ENCODE measurements at places on chromosomes 4 and X.

GRCh38 chr4:110417136-110417535 lies 58.8 kb upstream of the ENPEP start:
- H3K4me1 ChIP-seq = peaks cover 16% of the 10 kb centered on the region
- H3K27ac ChIP-seq = no peak overlapping the region
- no peak for DNase-seq
- no peaks in the 10 kb centered on the region for H3K36me3 ChIP-seq
- no peak overlapping the region for H3K4me3 ChIP-seq

DNA sequence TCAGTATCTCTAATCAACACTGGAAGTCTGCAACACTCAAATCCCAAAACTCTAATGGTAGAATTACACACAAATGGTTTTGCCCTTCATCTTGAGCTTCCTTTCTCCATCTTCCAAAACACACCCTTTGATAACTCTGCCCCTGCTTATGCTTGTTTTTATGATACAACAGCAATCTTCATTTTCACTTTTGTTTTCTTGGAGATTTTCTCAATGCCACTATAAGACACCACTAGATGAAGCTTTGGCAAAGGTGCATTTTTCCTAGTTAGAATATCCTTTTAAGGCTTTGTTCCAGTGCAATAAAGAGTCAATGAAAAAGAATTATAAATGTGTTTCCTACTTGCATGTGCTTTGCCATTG lies 472.4 kb upstream of the NWD2 start:
- H3K4me1 ChIP-seq = no peaks in the 10 kb centered on the region
- H3K27ac ChIP-seq = no peak overlapping the region
- H3K27me3 ChIP-seq = no peaks in the 10 kb centered on the region
- DNase-seq = no peak
- H3K36me3 ChIP-seq = no peaks in the 10 kb centered on the region
- no peak overlapping the region for H3K4me3 ChIP-seq

DNA sequence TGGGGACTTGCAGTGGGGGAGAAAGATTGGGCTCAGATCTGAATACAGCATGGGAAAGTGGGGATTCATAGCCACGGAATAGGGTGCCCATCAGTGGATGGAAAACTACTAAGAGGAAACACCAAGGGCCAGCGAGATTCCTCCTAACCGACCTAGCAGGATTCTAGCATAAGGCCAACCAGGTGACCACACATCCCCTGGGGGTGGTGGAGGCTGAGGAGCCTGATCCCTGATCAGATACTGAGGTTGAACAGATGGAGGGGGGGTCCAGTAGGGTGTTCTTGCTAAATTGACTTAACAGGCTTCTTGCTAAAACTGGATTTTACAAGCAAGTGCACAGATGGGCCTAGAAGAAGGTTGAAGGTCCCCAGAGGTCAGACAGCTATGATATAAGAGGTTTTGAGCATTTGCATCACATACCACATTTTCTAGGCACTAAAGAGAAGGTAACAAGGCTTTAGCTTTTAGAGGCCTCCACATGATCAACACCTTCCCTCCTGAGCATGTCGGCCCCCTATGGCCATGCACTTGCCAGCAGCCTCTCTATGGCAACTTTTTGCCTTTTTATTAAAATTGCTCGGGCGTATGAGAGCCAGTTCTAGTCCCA lies 69.1 kb upstream of the PUDP start:
- H3K27me3 ChIP-seq = no peaks in the 10 kb centered on the region
- DNase-seq = no peak
- no peaks in the 10 kb centered on the region for H3K36me3 ChIP-seq
- H3K4me3 ChIP-seq = no peak overlapping the region
- H3K27ac ChIP-seq = no peak overlapping the region

- no peaks in the 10 kb centered on the region for H3K36me3 ChIP-seq
- H3K4me1 ChIP-seq = no peaks in the 10 kb centered on the region
- no peak overlapping the region for H3K4me3 ChIP-seq
Observed at GRCh38 chrX:6465756-6466155, 69.2 kb downstream of the VCX3A start.

- H3K4me1 ChIP-seq = peaks cover 3% of the 10 kb centered on the region
- no peak overlapping the region for H3K4me3 ChIP-seq
- no peak overlapping the region for H3K27ac ChIP-seq
- H3K27me3 ChIP-seq = peaks cover 15% of the 10 kb centered on the region
Observed at GRCh38 chr4:8916351-8916885, 44.8 kb upstream of the HMX1 start.

DNA sequence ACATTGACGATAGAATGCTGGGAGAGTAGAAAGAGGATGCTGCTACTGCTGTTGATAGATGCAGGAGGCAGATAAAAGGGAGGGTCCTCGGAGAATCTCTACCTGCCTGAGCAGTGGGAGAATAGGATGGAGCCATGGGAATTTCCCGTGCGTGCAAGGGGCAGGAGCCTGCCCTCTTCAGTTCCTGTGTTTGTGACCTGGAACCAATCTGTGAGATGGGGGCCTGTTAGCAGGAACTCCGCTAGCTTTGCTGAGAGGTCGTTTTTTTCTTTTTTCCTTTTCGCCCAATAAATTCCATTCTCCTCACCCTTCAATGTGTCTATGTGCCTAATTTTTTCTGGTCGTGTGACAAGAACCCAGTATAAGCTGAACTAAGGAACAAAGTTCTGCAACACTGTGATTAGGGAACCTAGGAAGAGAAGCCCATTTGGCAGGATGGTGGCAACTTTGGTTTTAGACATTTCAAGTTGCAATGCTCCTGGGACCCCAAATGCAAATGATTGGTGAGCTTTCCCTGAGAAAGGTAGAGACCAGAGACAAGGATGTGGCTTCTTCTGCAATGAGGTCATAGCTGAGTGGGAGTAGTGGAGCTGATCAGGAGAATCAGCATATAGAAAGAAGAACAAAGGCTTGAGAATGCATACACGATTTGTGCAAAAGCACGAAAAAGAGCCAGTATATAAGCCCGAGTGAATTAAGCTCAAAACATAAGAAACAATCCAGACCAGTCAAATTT lies 23.9 kb downstream of the SLC39A8 start:
- H3K4me1 ChIP-seq = no peaks in the 10 kb centered on the region
- H3K36me3 ChIP-seq = no peaks in the 10 kb centered on the region

DNA sequence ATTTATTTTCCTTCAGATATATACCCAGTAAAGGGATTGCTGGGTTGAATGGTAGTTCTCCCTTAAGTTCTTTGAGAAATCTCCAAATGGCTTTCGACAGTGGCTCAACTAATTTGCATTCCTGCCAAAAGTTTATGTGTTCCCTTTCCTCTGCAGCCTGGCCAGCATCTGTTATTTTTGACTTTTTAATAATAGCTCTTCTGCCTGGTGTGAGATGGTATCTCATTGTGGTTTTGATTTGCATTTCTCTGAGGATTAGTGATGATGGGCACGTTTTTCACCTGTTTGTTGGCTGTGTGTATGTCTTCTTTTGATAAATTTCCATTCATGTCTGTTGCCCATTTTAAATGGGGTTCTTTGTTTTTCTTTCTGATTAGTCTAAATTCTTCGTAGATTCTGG lies 375.2 kb downstream of the UBE2NL start:
- H3K27ac ChIP-seq = no peak overlapping the region
- H3K4me1 ChIP-seq = no peaks in the 10 kb centered on the region
- H3K4me3 ChIP-seq = no peak overlapping the region
- no peaks in the 10 kb centered on the region for H3K36me3 ChIP-seq

GRCh38 chrX:153520287-153520917 lies 3.0 kb downstream of the ATP2B3 start:
- H3K36me3 ChIP-seq = no peaks in the 10 kb centered on the region
- no peak for DNase-seq
- no peak overlapping the region for H3K4me3 ChIP-seq
- peaks cover 12% of the 10 kb centered on the region for H3K4me1 ChIP-seq

- no peak overlapping the region for H3K4me3 ChIP-seq
- peak; percentile 53 for DNase-seq
- H3K4me1 ChIP-seq = peaks cover 15% of the 10 kb centered on the region
- H3K36me3 ChIP-seq = no peaks in the 10 kb centered on the region
Observed at GRCh38 chr4:152949930-152950329, 13.8 kb downstream of the FHDC1 start.

- no peak overlapping the region for H3K4me3 ChIP-seq
- peak; percentile 82 for DNase-seq
- peaks cover 2% of the 10 kb centered on the region for H3K27me3 ChIP-seq
- no peaks in the 10 kb centered on the region for H3K4me1 ChIP-seq
- H3K27ac ChIP-seq = no peak overlapping the region
Observed at GRCh38 chrX:104749951-104750610, 184.1 kb downstream of the IL1RAPL2 start.

GRCh38 chr4:85233516-85233915 lies 241.4 kb upstream of the ARHGAP24 start:
- H3K4me3 ChIP-seq = no peak overlapping the region
- no peak for DNase-seq
- H3K4me1 ChIP-seq = no peaks in the 10 kb centered on the region
- H3K36me3 ChIP-seq = no peaks in the 10 kb centered on the region

DNA sequence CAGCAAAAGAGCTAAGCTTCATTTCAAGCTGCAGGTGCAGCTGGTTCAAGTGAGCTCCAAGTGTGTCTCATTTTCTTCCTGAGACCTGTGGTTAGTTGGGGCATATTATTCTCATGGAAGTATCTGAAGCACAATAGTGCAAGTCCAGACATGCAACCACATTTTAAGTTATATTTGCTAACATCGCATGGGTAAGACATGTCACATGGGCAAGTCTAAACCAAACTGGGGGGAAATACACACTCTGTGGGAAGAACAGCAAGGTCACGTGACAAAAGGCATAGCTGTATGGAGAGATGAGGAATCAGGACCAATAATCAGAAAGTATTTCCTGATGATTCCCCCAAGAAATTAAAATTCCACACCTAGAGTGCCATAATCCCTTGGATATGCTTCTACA lies 94.9 kb upstream of the NDP start:
- H3K4me1 ChIP-seq = no peaks in the 10 kb centered on the region
- H3K36me3 ChIP-seq = no peaks in the 10 kb centered on the region
- no peak overlapping the region for H3K4me3 ChIP-seq
- no peak for DNase-seq
- no peak overlapping the region for H3K27ac ChIP-seq

GRCh38 chr4:109389369-109390114 lies 44.1 kb upstream of the SEC24B start:
- peaks cover 23% of the 10 kb centered on the region for H3K4me1 ChIP-seq
- H3K36me3 ChIP-seq = no peaks in the 10 kb centered on the region
- peak; percentile 85 for DNase-seq

DNA sequence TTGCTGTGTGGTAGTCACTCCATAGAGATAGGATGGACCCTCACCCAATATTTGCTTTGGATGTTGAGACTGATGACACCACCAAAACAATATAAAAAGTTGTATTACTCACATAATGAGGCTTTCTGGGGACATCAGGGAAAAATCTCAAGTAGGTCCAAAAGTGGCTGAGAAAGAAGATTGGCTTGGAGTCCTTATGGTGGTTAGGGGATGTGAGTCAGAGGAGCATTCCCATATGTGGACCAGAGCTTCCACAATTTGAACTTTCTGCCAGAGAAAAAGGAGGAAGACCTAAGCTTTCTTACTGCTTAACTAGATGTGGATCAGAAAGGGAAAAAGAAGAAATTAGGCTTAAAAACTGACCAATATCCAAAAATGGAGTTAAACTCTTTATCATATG lies 460.5 kb downstream of the SH3BGRL start:
- no peaks in the 10 kb centered on the region for H3K36me3 ChIP-seq
- no peak overlapping the region for H3K4me3 ChIP-seq
- DNase-seq = no peak
- H3K4me1 ChIP-seq = no peaks in the 10 kb centered on the region
- H3K27me3 ChIP-seq = no peaks in the 10 kb centered on the region

GRCh38 chrX:67604979-67605703 lies 61.3 kb downstream of the AR start:
- H3K27me3 ChIP-seq = peaks cover 3% of the 10 kb centered on the region
- DNase-seq = peak; percentile 17
- H3K36me3 ChIP-seq = no peaks in the 10 kb centered on the region
- H3K27ac ChIP-seq = no peak overlapping the region
- H3K4me1 ChIP-seq = peaks cover 4% of the 10 kb centered on the region
- H3K4me3 ChIP-seq = no peak overlapping the region

GRCh38 chrX:39682778-39683177 lies 415.0 kb downstream of the BCOR start:
- no peaks in the 10 kb centered on the region for H3K36me3 ChIP-seq
- DNase-seq = no peak
- no peak overlapping the region for H3K27ac ChIP-seq
- H3K4me1 ChIP-seq = peaks cover 18% of the 10 kb centered on the region
- no peak overlapping the region for H3K4me3 ChIP-seq

DNA sequence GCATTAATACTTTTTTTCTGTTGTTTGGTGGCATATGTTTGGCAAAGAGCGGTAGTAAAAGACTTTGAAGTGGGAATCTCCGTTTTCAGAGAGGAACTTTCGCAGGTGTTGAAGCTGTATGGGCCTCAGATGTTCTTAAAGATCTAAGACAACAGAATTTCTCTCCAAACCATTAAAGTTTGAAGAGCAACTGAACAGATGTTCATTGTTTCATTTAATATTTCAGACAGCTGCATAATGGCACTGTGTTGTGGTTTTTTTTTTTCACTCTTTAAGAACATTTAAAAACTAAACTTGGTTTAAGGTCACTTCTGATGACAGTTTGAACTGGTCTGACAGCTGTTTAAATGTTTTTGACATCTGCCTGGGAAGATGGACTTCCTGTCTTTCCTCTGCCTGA lies 882.7 kb upstream of the PCDH10 start:
- H3K4me1 ChIP-seq = no peaks in the 10 kb centered on the region
- H3K36me3 ChIP-seq = no peaks in the 10 kb centered on the region
- peak; percentile 56 for DNase-seq
- no peak overlapping the region for H3K4me3 ChIP-seq

DNA sequence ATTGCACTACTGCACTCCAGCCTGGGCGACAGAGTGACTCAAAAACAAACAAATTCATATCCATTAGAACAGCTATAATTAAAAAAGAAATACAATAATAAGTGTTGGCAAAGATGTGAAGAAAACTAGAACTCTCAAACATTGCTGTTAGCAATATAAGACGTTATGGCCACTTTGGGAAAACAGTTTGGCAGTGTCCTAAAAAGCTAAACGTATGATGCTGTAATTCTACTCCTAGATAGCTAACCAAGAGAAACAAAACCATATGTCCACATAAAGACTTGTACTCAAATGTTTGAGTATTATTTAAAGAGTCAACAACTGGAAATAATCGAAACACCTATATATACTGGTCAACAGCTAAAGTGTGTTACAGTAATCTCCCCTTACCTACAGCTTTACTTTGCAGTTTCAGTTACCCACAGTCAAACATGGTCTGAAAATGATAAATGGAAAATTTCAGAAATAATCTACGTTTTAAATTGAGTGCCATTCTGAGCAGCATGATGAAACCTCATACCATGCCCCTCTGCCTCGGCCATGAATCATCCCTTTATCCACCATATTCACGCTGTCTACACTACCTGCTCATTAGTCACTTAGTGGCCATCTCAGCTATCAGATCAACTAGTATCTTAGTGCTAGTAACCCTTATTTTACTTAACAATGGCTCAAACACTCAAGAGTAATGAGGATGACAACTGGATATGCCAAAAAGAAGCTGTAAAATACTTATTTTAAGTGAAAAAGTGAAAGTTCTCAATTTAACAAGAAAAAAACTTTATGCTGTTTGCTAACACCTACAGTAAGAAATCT lies 4.9 kb downstream of the ELF2 start:
- peaks cover 5% of the 10 kb centered on the region for H3K4me1 ChIP-seq
- peak overlapping the region; percentile 43 for H3K27ac ChIP-seq
- H3K4me3 ChIP-seq = no peak overlapping the region
- DNase-seq = peak; percentile 94
- H3K36me3 ChIP-seq = no peaks in the 10 kb centered on the region

All from muscle of leg (tissue), 16 donors.